Hematopoietic multipotent progenitor cell treated with erythropoietin and hydrocortisone succinate and interleukin-3 and kit ligand, for 8 days (in vitro differentiated cells): ENCODE measurements at places on chromosomes 4 and X.

DNA sequence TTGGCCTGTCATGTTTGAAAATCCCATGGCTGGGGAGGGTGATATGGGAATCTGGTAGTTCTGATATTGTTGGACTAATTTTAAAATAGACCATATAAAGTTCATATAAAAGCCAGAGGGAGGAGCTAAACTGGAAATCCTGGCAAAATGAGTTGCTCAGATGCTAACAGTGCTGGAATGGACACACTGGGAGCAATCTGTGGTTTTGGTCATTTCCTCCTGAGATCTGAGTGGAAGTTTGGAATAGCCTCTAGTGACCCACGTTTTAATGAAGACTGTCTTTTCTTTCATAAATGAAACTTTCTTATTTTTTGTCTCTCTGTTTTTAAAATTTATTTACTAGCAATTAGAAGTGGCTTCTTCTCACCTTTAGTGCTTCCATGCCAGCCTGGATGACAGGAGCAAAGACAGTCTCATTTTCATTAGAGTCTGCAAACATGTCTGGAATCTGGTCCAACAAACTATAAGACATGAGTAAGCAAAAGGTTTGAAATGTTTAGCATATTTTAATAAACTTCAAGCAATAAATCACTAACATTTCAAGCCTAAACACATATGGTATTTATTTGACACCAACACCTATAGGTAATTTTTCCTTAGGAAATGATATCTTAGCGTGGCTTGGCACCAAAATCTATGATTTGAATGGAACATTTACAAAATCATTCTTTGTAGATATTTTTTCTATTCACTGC, 66.6 kb downstream of the METTL14 start:
- DNase-seq = no peak

DNA sequence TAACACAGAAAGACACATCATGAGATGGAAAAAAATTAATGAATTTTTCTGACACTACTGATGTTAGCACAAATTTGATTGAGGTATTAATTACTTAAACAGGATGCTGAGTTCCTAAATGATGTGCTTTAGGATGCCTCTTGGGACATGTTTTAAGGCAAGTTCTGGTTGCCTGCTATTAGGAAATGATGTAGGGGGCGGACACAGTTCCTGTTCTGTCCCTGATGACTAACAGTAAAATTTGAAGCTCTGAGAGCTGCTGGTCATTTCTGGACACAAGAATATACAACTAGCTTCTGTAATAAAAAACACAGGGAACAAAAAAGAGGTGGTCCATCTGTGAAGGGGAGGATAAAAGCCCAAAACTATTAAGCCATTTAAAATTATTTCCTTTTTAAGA, 163.2 kb upstream of the ETNPPL start:
- no peak for DNase-seq

DNA sequence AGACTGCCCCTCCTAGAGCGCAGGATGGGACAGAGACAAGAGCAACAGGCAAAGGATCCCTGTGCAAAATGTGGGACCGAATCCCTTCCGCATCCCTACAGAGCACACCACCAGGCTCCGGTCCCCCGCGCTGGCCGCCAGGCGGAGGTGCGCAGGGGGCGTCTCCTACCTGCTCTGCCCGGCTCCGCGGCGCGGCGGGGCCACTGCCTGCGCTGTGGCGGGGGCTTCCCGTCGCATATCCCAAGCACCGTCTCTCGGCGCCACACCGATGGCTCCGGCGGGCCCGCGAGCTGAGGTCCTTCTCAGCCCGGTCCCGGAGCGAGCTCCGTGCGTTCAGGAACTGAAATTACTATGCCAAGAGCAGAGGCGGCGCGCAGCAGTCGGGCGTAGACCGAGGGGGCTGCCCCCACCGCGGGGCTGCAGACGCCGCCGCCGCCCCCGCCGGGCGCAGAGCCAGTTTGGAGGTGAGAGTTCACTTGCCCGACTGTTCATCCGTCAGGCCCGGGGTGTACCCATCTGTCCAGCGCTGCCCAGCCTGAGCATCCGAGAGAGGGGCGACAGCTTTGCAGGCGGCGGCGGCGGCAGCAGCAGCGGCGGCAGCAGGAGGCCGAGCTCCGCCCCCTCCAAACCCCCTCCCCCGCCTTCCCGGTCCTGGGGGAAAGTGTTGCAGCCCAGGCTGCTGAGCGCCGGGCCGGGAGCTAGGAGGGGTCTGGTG, at the start of gene GPRIN3:
GPRIN3 (minus strand) TSS at position 355 of the 715 bp plus-strand sequence. CDS start 57,690 bp downstream, outside the sequence.
- DNase-seq = no peak

DNA sequence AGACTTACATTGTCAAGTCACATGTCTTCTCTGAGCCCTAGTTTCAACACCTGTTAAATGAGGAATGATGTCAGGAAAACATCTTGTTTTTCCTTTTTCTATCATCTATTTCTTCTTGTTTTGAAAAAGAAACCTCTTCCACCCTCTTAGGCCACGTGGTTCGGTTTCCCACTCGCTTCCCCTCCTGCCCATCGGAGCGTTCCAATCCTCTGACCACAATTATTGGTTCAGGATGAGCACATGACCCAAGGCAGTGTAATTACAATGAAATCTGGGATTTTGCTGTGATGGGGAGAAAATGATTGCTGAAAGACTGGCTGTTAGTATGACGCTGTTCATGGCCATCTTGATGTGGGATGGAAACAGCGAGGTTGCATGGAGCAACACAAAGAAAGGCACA, 186.7 kb downstream of the UNC5C start:
- no peak for DNase-seq

- no peak for DNase-seq
These were observed 13.3 kb upstream of the MID1 start for GRCh38 chrX:10633722-10634121.

DNA sequence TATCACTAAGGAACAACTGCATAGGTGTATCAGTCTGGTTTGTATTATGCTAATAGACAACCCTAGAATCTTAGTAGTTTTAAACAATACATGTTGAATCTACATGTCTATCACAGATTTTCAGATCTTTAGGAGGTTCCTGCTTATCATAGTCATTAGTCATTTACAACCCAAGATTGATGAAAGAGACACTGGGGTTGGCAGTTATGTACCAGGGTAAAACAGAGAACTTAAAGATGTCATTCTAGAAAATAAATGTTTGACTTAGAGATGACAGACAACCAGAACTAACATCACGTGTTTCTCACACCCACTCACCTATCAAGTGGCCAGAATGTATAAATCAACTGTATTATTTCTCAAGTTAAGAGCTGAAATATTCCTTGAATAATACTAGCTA, 181.9 kb downstream of the PABPC4L start:
- DNase-seq = no peak

GRCh38 chr4:88045021-88045420, 37.6 kb downstream of the PKD2 start:
- no peak for DNase-seq

DNA sequence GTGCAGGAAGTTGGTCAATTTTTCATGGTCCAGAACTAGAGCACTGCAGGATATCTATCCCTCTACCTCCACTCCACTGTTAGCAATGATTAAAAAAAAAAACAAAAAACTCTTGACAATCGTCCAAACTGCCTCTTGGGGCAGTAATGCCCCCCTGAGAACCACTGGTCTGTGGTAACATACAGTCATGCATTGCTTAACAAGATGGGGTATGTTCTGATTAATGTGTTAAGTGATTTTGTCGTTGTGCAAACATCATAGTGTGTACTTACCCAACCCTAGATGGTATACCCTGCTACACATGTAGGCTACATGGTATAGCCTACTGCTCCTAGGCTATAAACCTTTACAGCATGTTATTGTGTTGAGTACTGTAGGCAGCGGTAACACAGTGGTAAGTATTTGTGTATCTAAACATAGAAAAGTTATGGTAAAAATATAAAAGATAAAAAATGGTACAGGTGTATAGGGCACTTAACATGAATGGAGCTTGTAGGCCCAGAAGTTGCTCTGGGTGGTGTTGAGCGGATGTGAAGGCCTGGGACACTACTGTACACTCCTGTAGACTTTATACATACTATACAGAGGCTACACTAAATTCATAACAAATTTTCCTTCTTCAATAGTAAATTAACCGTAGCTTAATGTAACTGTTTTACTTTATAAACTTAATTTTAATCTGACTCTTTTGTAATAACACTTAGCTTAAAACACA, 34.1 kb downstream of the ART3 start:
- DNase-seq = peak; percentile 56

- DNase-seq = no peak
These were observed 2045.3 kb downstream of the ARAP2 start for GRCh38 chr4:34198966-34199365.

GRCh38 chr4:181162676-181163075, 1080.5 kb upstream of the TENM3 start:
- DNase-seq = no peak

GRCh38 chr4:156581282-156582063, 390.1 kb downstream of the PDGFC start:
- DNase-seq = no peak

GRCh38 chrX:71106427-71106826, at the start of gene CXorf65:
Gene CXorf65, minus strand, starts transcription at chrX:71106740. Its CDS starts 184 bp downstream, at chrX:71106556.
- DNase-seq = peak; percentile 77

DNA sequence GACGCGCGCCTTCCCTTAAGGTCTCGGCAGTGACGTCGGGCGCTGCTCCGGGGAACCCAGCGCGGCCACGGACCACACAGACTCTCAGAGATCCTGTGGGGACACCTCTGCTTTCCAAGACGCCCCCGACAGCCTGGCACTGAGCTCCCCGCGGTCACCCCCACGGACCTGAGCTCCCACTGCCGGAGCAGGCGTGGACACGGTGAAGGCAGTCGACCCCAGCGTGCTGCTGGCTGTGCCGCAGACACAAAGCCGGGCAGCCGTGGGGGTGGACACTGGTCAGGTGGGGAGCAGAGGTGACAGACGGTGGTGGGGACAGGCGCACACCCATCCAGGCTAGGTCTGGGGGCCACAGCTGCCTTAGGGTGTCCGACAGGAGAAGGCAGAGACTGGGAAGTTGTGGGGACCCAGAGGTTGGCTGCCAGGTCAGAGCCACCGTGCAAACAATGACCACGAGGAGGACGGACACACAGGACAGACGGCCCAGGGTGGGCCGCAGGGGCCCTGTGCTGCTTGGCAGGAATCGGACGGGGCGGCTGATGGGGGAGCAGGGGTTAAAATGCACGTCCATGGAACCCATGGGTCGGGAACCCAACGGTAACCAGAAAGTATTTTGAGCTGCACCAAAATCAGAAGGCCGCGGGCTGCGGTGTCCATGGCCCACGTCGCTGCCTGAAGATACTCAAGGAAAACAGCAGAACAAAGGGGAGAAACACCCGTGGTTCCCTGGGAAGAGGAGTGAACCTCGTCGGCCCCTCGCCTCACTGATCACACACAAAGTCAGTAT, 16.6 kb upstream of the GTPBP6 start:
- DNase-seq = no peak
